Hematopoietic multipotent progenitor cell treated with erythropoietin and hydrocortisone succinate and interleukin-3 and kit ligand, for 8 days (in vitro differentiated cells): ENCODE measurements at places on chromosomes 3 and 15.

DNA sequence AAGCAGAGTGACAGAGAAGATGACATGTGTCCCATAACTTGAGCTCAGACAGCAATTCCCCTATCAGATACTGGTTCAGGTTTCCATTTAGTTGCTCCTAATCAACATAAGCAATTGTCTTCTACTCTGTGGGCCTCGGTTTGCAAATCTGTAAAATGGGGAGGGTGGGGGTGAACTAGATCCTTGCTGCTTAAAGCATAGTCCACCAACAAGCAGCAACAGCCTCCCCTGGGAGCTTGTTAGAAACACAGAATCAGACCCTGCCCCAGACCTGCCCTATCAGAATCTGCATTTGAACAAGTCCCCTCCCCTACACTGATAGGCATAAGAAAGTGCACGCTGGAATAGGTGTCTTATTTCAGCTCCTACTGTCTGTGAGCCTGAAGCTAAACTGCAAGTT is 87.8 kb downstream of the CEMIP start:
- no peak for DNase-seq

DNA sequence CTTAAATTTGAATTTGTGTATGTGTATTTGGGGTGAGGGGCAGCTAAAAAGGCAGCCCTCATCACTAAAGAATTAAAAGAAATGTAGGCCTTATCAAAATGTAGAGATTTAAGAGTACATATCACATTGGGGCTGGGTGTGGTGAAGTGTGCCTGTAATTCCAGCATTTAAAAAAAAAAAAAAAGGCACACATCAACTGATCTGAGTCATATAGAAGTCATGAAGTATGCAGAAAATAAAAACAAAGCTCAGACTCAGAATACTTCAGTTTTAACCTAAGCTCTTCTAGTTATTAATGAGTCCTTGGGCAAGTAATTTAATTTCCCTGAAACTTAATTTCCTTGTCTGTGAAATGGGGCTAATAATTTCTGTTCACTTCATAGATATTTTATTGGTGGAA is 31.6 kb downstream of the SLC24A1 start:
- no peak for DNase-seq

- no peak for DNase-seq
Observed at GRCh38 chr3:38152609-38153008, 12.7 kb upstream of the OXSR1 start.

DNA sequence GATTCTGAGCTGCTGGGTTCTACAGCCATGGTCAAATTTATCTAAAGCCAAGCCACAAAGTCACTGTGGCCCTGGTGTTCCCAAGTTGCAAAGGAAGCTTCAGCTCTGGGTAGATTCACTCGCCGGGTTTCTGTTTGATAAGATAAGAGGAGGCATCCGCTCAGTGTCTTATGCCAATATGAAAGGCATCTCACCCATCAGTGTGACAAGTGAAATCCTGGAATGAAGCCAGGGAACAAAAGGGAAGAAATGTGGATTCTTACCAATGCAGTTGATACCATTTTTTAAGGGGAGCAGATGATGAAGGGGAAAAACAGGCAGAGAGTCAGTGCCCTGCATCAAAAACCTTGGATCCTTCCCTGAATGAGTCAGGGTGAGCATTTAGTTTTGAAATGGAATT is 2.8 kb upstream of the CPNE4 start:
- peak; percentile 11 for DNase-seq

GRCh38 chr15:38062696-38063095 is 128.3 kb downstream of the TMCO5A start:
- DNase-seq = no peak

GRCh38 chr3:124760601-124761000 is 30.3 kb downstream of the UMPS start:
- DNase-seq = no peak

- no peak for DNase-seq
Observed at GRCh38 chr15:90106522-90107117, 4.4 kb upstream of the IDH2 start.

DNA sequence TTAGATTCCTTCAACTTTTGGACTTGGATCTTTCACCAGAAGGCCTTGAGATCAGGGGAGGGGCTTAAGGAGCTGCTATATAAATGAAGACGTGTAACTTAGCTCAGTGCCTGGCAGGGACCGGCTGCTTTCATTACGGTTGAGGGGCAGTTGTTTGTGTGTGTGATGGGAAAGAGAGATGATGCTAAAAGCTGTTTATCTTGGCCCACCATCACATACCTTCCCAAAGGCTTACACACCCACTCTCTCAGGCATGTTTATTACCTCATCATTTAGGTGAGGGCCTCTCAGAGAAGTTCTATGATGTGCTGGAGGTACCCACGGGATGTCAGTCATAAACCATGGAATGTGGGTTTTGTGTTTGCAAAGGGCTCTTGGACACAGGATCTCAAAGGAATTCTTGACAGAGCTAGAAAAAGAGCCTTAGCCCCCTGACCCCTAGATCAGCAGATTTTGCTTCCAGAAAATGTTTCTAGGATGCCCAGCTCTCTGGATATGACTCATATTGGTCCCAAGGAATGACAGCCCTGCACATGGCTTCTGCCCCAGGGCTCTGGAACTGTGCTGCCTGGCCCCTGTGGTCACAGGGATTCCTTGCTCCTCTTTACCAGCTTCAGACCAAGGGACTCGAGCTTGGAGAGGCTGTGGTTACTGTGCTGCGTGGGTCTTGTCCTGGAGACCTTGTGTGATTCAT is 15.9 kb upstream of the SMAD3 start:
- no peak for DNase-seq

DNA sequence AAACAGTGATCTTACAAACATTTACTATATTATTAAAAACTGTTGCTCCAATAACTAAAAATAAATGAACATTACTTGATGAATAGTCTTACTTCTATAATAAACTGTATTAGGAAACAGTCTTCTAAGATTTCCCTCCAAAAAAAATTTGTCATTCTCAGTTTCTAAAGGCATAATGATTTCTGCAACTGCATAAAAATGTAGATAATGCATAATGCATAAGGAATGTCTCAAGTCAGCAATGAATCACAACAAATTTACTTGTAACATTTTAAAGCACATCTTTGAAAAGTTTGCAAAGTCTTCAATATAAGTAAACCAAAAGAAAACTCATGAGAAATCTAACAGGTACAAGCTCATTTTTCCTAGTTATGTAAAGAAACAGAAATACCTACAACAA is 113.5 kb downstream of the VPS13C start:
- no peak for DNase-seq

DNA sequence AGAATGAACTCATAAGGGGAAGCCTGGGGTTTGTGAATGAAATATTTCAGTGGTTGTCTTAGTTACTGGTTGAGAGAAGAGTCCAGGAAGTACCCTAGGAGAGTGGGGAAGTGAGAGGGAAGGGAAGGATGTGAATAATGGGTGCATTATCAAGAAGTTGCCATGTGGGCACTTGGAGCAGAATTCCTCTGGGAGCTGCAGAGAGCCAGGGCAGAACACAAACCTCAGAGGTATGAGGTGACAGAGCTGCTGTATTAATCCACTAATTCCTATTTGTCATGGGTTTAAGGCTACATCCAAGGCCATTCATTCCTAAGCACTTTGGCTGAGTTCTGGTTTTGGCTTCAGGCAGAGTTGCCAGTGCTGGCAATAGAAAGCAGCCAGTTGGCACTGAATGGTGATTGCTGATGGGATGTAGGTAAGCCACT is 29.0 kb downstream of the NDUFB4 start:
- no peak for DNase-seq

- no peak for DNase-seq
Observed at GRCh38 chr15:98666841-98667240, 18.5 kb downstream of the IGF1R start.

DNA sequence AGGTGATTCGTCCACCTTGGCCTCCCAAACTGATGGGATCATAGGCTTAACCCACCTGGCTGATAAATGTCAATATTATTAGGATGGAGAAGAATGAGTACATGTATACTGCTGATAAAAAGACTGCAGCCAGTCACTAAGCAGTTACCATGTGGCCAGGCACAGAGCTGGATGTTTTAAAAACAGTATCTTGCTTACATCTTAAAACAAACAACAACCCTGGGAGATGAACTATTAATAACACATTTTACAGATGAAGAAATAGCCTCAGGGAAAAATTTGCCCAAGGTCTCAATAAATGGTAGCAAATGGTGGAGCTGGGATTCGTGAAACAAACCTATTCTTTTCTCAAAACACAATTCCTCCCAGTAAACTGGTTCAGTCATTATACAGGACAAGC is 18.1 kb downstream of the IL17RD start:
- no peak for DNase-seq

DNA sequence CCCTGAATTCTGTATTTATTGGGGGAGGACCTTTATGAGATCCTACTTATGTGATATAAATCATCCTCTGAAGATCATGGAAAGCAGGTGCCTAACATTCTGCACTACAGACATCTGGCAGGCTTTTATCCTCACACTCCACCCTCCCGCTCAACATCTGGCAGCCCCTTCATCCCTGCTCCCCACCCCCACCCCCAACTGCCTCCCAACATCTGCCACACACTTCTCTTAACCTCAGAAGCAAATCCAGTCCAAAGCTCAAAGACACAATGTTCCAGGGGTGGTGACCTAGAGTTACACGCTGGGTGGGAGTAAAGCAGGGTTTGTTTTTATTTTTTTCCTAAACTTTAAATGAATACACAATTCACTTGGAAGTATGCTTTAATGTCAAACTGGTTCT is 184.5 kb upstream of the ATP11B start:
- DNase-seq = no peak

DNA sequence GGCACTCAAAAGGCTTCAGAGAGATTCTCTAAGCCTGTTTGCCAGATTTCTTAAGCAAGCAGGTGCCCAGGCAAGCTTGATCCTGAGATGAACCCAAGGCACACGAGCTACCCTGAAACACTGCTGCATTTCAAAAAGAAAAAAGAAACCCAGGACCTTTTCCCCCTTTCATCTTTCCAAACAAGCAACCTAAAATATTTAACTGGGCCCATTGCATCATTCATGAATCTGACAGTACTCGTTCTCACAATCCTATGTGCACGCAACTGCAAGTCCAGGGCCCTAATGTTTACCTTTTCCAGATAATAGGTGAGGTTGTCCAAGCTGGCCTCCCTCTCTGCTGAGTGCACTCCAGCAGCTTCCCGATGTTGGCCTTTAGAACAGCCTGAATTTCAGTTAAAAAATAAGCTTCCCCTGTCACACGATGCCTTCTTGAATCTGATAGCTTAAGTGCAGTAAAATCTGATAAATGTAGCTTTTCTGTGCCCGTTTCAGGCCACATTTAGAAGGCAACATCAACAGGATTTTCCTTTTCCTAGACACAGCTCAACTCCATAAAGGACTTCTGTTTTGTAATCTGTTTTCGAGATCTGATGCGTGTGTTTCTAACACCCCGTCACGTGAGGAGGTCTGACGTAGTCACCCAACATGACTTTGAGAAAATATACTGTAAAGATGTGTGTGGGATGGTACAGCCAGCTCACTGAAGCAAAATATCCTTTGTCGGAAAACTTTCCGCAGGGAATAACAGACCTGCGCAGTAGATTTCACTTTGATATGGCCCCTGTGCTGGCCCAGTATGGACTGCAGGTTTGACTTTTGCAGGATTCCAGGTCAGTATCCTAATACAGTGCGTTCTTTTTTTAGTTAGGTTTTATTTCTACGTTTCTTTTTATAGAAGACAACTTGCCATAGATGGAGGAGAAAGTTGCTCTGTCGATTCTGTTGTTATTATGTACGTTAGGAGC is 55.1 kb upstream of the RASA2 start:
- no peak for DNase-seq

DNA sequence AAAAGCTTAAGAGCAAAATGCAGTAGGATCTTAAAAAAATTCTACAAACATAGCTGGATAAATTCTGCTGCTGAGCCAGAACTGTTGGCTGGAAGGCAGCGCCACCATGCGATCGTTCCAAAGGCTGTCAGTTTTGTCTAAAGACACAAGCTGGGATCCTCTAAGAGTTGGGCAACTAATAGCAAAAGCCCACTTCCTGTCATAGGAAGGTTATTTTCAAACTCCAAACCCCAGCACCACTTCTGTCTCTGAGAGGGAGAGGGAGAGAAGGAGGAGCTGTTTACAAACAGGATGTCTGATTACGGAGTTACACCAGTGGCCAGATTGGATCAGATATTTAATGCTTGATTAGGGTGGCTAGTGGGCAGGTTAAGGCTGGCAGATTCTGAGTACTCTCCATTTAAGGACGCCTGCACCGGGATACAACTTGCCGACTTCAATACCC is 44.0 kb downstream of the EIF4E3 start:
- peak; percentile 55 for DNase-seq

GRCh38 chr15:67945951-67946700 is 106.3 kb upstream of the RNU6-1 start:
- DNase-seq = no peak

- no peak for DNase-seq
Observed at GRCh38 chr3:49937090-49937489, 2.9 kb upstream of the RBM6 start.

DNA sequence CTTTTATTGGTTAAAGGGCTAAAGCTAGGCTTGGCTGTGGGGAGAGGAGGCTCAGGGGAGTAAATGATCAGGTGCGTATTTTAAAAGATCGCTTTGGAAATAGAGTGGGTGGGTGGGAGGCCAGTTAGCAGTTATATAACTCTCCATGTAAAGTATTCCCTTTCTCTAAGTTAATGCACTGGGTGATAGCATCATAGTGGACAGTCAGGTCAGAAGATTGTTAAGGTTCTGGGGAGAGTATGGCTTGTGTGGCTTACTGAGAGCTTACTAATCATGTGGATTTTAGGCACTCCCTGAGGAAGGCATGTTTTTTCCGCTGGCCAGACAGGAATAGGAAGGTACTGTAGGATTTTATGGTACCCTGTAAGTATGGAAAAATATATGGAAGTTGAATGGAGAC is 6.3 kb upstream of the EIF3J start:
- DNase-seq = no peak

GRCh38 chr3:78873641-78874040 is 894.2 kb downstream of the ROBO1 start:
- DNase-seq = no peak

GRCh38 chr3:184683234-184683633 is 28.6 kb downstream of the MAGEF1 start:
- DNase-seq = no peak

GRCh38 chr3:43584043-43584826 is 37.6 kb downstream of the ANO10 start:
- no peak for DNase-seq

- DNase-seq = no peak
Observed at GRCh38 chr3:72127844-72128243, 342.9 kb upstream of the PROK2 start.

DNA sequence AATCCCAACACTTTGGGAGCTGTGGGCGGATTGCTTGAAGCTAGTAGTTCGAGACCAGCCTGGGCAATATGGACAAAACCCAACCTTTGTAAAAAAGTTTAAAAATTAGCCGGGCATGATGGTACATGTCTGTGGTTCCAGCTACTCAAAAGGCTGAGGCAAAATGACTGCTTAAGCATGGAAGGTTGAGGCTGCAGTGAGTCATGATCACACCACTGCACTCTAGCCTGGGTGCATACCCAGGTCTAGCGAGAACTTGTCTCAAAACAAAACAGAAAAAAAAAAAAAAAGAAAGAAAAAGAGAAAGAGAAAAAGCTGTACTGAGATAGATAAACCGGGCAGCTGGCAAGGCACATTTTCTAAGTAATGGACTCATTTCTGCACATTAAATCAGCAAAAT is 10.6 kb downstream of the ARPP19 start:
- DNase-seq = peak; percentile 45
